ENCODE measurements at places on chromosomes 5 and 9.

GRCh38 chr9:87711857-87712800 lies 13.8 kb upstream of the CTSL start:
- peak overlapping the region; percentile 32 for H3K27ac ChIP-seq
- DNase-seq: peak; percentile 30

DNA sequence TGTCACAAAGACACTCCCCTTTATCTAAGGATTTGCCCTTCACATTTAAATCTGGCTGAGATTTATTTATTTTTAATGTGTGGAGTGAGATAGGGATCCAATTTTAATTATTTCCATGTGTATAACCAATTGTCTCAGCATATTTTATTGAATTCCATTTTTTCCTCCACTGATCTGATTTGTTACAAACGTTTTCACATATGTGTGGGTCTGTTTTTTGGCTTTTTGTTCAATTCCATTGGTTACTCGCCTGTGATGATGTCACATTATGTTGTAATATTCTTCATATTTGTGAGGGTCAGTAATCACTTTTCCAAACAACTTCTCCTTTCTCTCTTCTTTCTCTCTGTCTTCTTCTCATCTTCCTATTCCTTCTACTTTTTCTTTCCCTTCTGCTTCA lies 278.3 kb upstream of the RFX3 start:
- H3K27me3 ChIP-seq: peaks cover 2% of the 10 kb centered on the region
- H3K36me3 ChIP-seq: no peaks in the 10 kb centered on the region
- H3K4me3 ChIP-seq: no peak overlapping the region
- H3K4me1 ChIP-seq: no peaks in the 10 kb centered on the region
- no peak overlapping the region for H3K27ac ChIP-seq
- DNase-seq: no peak

DNA sequence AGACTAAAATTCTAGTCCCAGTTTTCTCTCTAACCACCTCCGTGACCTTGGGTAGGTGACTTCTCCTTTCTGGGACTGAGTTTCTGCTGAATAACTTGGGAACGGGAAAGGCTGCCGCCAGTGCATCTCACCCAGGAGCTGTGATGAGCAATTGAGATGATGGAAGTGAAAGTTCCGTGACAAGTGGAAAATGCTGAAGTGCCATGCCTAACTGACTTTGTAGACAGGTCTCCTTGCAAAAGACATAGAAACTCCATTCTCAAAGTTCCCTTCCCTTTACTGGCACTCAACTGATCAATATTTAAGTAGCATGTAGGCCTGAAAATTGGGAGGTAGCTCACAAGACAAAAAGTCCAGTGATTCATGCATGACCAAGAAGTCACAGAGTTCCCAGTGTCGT lies 6.3 kb upstream of the ADAM19 start:
- H3K4me1 ChIP-seq: peaks cover 3% of the 10 kb centered on the region
- H3K36me3 ChIP-seq: no peaks in the 10 kb centered on the region
- H3K4me3 ChIP-seq: no peak overlapping the region

DNA sequence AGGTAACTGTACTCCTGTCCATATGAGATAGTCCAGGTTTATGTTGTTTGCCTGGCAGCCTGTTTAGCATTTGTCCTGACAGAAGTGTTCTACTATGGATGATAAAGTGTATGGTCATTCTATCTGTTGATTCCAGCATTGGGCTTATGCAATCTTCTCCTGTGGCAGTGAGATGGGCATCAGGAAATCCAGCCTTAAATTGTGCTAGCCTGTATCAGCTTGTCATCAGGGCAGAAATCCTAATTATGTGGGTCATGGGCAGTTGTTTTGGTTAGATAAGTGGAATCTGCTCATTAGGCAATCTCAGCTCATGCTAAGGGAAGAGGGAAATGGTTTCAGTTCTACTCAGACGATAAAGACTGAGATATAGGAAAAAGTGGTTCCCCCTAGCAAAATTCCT lies 247.4 kb upstream of the CHD1 start:
- no peak overlapping the region for H3K27ac ChIP-seq
- H3K27me3 ChIP-seq: no peaks in the 10 kb centered on the region
- no peaks in the 10 kb centered on the region for H3K4me1 ChIP-seq
- no peak for DNase-seq
- H3K4me3 ChIP-seq: no peak overlapping the region

DNA sequence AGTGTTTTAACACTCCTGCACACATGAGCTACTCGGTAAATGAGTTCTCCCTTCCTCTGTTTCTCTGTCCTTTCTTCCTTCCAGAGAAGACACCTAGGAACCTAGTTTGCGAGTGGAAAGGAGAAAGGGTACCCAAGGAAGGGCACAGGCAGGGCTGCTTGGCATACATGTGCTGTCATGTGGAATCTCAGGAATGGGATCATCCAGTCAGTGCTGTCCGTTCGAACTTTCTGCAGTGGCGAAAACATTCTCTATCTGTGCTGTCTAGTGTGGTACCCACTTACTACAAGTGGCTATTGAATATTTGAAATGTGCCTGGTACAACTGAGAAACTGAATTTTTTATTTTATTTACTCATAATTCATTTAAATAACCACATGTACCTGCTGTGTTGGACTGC lies 28.0 kb downstream of the NLN start:
- no peaks in the 10 kb centered on the region for H3K36me3 ChIP-seq
- H3K27me3 ChIP-seq: no peaks in the 10 kb centered on the region
- no peak for DNase-seq
- H3K27ac ChIP-seq: no peak overlapping the region
- no peak overlapping the region for H3K4me3 ChIP-seq

DNA sequence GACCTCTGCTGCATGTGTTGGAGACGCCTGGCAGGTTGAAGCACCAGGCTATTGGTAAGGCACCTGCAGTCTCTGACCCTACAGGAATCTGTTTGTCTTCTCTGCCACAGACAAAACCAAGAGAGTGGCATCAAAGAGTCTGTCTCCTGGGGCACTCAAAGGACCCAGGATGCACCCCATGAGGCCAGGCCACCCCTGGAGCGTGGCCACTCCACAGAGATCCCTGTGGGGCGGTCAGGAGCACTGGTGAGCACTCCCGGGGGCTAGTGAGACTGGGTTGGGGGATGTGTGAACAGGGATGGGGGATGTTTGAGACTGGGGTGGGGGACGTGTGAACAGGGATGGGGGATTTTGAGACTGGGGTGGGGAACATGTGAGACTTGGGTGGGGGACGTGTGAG lies 240.3 kb downstream of the CACNA1B start:
- H3K4me3 ChIP-seq: no peak overlapping the region
- H3K27ac ChIP-seq: no peak overlapping the region
- no peak for DNase-seq
- H3K36me3 ChIP-seq: no peaks in the 10 kb centered on the region
- H3K27me3 ChIP-seq: no peaks in the 10 kb centered on the region

DNA sequence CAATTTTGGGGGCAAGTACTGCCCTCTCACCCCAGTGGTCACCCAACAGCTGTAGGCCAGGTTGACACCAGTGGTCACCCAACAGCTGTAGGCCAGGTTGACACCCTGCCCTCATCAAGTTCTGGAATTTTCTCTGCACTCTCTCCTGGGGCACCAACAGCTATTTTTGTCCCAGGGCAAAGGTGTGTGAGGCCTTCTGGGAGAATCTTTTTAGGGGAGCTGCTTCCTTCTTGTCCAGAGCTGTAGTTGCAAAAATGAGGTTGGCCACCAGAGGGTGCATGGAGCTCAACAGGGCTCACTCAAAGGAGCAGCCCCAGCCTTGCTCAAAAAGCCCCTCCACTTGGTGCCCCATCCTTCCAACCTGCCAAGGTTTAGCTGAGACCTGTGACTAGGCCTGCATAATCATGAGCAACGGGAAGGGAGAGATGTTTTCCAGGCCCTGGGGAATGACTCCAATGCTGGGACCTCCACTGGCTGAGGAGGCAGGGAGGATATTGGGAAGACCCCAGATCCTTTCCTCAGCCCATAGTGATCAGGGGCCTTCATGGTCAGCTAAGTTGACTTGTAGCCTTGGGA lies 10.6 kb upstream of the P4HA2 start:
- no peaks in the 10 kb centered on the region for H3K27me3 ChIP-seq
- no peak overlapping the region for H3K27ac ChIP-seq
- H3K36me3 ChIP-seq: no peaks in the 10 kb centered on the region
- peak; percentile 78 for DNase-seq

- H3K36me3 ChIP-seq: no peaks in the 10 kb centered on the region
- DNase-seq: no peak
- no peaks in the 10 kb centered on the region for H3K27me3 ChIP-seq
- no peak overlapping the region for H3K4me3 ChIP-seq
Measured at GRCh38 chr9:86771941-86772634, 175.2 kb downstream of the GAS1 start.

- H3K4me3 ChIP-seq: no peak overlapping the region
- no peak for DNase-seq
- no peaks in the 10 kb centered on the region for H3K36me3 ChIP-seq
- no peak overlapping the region for H3K27ac ChIP-seq
- H3K4me1 ChIP-seq: no peaks in the 10 kb centered on the region
Measured at GRCh38 chr5:79955356-79955895, 35.6 kb downstream of the MTX3 start.

GRCh38 chr5:113808956-113809355 lies 295.5 kb downstream of the YTHDC2 start:
- H3K4me3 ChIP-seq: no peak overlapping the region
- no peaks in the 10 kb centered on the region for H3K4me1 ChIP-seq
- no peak overlapping the region for H3K27ac ChIP-seq
- no peak for DNase-seq
- H3K36me3 ChIP-seq: no peaks in the 10 kb centered on the region

- H3K4me3 ChIP-seq: no peak overlapping the region
- H3K27me3 ChIP-seq: no peaks in the 10 kb centered on the region
- no peaks in the 10 kb centered on the region for H3K4me1 ChIP-seq
- no peaks in the 10 kb centered on the region for H3K36me3 ChIP-seq
- no peak overlapping the region for H3K27ac ChIP-seq
- no peak for DNase-seq
Measured at GRCh38 chr5:125928663-125929062, 494.5 kb upstream of the GRAMD2B start.

GRCh38 chr5:56851258-56851941 lies 36.1 kb downstream of the MAP3K1 start:
- no peaks in the 10 kb centered on the region for H3K36me3 ChIP-seq
- no peak overlapping the region for H3K27ac ChIP-seq
- H3K27me3 ChIP-seq: no peaks in the 10 kb centered on the region
- peaks cover 29% of the 10 kb centered on the region for H3K4me1 ChIP-seq
- H3K4me3 ChIP-seq: no peak overlapping the region
- no peak for DNase-seq

GRCh38 chr9:111873901-111874300 lies 22.7 kb upstream of the UGCG start:
- no peaks in the 10 kb centered on the region for H3K27me3 ChIP-seq
- DNase-seq: no peak
- no peaks in the 10 kb centered on the region for H3K4me1 ChIP-seq
- no peak overlapping the region for H3K4me3 ChIP-seq
- H3K27ac ChIP-seq: no peak overlapping the region

- DNase-seq: no peak
- H3K27me3 ChIP-seq: peaks cover 7% of the 10 kb centered on the region
- no peak overlapping the region for H3K4me3 ChIP-seq
- no peak overlapping the region for H3K27ac ChIP-seq
- H3K4me1 ChIP-seq: no peaks in the 10 kb centered on the region
Measured at GRCh38 chr9:114315723-114316363, 7.1 kb upstream of the ORM1 start.

DNA sequence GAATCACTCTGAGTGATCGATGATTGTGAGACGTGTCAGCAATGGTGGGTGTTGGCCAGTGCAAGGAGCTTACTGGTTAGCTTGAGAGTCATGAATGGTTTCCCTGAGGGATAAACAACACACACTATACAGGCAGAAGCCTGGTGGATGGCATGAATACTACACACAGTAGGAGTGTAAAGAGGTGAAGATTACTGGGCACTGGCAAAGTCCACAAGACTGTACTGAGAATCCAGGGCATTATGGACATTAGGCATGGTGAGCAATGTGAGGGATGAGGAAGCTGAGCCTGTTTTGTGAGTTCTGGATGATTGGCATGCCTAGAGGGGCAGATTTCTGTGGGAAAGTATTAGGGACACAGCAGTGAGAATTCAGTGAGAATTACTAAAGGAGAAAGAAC lies 71.3 kb downstream of the KDM4C start:
- H3K4me3 ChIP-seq: no peak overlapping the region
- no peak overlapping the region for H3K27ac ChIP-seq
- DNase-seq: no peak

DNA sequence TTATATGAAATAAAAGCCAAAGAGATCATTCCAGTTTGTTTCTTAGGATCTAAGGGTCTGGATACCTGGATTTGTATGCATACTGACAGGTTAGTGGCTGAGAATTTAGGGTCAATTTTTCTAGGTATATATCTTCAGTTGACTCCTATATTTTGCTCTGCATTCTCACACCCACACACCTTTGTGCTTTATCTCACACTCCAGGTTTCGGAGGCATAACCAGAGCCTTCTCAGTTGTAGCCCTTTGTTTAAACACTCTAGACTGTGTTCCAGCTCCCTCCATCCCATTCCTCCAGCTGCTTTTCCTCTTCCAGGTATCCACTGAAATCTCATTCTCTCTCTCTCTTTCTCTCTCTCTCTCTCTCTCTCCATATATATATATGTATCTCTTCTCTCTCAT lies 10.6 kb upstream of the MOCS2 start:
- H3K36me3 ChIP-seq: no peaks in the 10 kb centered on the region
- no peak overlapping the region for H3K27ac ChIP-seq
- no peak overlapping the region for H3K4me3 ChIP-seq
- H3K27me3 ChIP-seq: no peaks in the 10 kb centered on the region

DNA sequence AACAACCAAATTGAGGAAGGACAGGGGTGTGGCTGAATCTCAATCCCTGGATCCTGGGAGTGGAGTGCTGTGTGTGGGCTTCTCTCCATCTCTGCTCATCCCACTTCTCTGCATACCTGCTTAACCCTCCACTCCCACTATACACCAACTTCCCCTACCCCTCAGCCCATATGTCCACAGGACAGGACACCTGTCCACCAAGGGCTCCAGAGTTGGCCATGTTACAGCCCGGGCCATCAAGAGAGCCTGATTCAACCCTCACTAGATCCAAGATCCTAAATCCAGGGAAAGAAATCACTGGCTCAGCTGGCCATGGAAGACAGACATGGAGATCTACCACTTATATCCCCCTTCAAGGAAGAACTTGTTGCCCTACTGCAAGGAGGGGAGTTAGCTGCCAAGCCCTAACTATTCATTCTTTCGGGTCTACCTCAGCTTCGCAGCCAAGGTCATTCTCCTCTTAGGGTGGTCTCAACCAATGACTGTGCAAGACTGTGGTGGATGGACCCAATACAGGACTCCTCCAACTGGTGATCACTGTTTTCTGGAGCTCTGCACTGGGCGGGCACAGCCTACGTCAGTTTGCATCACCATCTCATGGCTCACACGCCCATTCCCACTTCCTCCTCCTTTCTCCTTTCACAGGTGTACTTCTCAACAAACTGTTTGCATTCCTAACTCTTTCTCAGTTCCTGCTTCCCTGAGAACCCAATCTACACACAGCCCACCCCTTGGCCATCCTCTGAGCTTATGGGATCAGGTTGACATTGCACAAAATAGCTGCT lies 53.7 kb upstream of the ZBTB43 start:
- H3K36me3 ChIP-seq: no peaks in the 10 kb centered on the region
- DNase-seq: no peak
- H3K4me3 ChIP-seq: no peak overlapping the region
- H3K4me1 ChIP-seq: no peaks in the 10 kb centered on the region
- no peak overlapping the region for H3K27ac ChIP-seq
- peaks cover 52% of the 10 kb centered on the region for H3K27me3 ChIP-seq
